ENCODE measurements at places on chromosomes 11 and 22. TPM values are rescaled to one million over a fixed set of nuclear protein-coding genes. Genes with fewer than 3 reads are reported as not detected.

DNA sequence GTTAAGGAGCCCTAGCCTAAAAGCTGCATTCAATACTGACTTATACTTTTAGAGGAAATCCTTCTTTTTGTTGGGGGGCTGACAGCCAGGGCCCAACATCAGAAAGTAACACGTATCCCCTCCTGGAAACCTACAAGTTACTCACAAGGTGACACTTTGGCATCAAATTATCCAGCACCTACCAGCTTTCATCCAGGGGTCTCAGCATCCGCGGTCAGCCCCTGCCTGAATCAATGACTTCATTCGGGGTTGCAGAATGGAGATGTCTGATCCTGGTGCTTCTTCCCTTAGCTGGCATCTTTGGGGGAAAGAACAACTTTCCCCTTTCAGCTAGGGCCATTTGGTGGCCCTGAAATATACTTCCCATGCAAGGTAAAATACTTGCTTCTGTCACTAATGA, 5.3 kb upstream of the NAP1L4 start:
- DNase-seq = no peak

GRCh38 chr11:87374038-87374807, 336.5 kb downstream of the TMEM135 start:
- no peak for DNase-seq

FBXO7 gene
- 93.5 TPM for total RNA-seq

DNA sequence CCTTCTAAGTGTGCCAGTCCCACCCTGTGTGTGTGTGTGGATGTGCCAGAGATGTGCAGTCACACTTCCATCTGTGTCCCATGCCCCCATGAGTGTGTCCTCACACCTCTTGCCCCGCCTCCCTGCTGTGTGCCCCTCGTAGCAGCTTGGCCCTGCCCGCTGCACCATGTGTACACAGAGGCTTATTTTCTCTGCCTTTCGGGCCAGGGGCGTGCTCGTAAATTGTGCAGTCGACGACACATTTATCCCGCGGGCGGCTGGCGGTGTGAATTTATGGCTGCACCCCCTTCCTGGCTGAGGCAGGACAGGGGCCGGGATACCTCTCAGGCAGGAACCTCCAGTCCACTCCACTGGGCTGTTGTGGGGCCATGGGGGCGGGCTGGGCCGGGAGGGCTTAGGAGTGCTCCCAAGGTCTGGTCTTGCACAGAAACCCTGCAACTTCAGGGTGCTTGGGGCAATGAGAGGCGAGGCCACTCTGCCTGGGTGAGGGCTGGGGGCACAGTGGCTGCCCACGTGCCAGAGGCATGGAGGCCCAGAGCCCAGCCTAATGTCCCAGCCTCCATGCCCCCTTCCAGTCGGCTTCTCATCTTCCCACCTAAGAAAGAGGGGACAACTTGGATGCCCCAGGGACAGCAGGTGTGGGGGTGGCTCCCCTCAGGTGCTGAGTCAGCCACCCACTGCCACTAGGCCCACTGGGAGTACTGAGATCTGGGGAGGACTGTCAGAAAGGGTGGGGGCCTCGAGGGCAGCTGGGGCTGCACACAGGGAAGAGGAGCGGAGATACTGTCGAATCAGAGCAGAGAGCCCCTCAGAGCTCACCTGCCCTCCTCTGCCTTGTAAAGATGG, 12.5 kb downstream of the GP1BB start:
- DNase-seq = no peak

- no peak for DNase-seq
Measured at GRCh38 chr11:112322173-112322790, 61.6 kb upstream of the PLET1 start.

WNT7B gene
- not detected for total RNA-seq

RELT gene
- 28.4 TPM for total RNA-seq

DNA sequence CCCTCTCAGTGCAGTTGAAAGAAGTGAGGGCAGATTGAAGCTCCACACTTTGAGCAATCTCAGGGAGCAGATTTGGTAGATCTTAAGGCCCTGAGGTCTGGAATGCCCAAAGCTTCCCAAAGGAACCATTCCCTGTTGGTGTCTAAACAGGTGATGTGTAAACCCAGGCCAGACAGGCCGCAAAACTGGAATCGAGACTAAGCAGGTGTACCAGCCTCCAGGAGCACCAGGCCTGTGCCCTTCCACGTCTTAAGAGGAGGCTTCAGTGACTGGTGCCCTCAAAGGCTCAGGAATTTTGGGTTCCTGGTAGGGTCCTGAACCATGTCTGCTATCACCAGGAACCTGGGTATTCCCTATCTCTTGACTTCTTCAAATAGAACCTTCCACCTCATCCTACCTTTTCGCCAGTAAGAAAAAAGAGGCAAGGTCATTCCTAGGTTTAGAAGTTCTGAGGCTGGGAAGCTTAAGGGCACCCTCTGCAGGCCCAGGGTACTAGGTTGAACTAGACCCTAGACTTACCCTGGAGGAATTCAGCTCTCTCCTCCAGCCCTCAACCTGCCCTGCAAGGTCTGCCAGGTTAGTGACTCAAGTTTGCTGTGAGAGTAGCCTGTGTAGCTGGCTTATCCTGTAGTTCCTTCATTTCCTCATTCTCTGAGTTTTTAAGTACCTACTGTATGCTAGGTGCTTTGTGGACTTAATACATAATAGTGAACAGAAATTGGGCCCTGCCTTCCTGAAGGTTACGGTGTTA, 100.0 kb upstream of the NNMT start:
- DNase-seq = no peak

DNA sequence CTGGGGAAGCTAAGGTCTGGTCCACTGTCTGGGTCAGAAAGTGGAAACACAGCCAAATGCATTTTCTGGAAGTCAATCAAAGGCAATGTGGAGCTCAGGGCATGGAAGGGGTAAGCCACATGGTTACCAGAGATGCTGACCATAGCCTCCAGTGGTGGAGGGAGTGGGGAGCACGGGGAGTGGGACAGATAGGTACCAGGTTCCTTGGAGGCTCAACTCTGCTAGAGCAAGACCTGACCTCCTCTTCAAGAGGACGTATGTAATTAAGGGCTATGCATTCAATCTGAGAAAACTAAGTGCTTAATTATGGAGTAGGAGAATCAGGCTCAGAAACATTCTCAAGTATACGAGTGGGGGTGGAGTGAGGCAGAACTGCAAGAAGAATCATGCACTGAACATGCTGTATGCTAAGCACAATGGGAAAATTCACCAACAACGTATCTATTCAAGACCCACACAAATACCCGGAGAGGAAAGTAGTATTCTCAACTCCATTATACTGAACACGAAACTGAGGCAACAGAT, 65.2 kb upstream of the PHOX2A start:
- no peak for DNase-seq

GRCh38 chr22:19704355-19705015, 9.8 kb upstream of the SEPTIN5 start:
- DNase-seq = no peak

- DNase-seq = no peak
Measured at GRCh38 chr11:32838505-32839274, 9.0 kb downstream of the PRRG4 start.
